GM03348 (cell line): ENCODE measurements at places on chromosomes 4 and X.
A peak's percentile ranks its signal among the peaks of the same experiment; 100 is the strongest.

DNA sequence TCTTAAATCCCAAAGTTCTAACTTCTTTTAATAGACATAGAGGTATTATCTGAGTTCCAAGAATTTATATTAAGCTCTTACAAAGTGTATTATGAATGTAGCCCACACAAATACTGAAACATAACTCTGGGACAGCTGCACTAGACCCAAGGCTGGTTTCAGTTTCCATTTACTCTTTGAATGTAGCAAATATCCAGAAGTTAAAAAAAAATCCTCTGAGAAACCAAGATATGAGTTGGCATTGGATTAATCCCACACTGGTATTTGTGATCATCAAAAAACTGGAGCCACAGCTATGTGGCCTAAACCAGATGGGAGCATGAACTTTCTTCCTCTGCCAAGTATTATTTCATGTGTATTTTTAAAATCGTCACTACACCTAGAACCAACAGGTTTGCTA, 23.6 kb upstream of the SMPX start:
- DNase-seq: no peak

DNA sequence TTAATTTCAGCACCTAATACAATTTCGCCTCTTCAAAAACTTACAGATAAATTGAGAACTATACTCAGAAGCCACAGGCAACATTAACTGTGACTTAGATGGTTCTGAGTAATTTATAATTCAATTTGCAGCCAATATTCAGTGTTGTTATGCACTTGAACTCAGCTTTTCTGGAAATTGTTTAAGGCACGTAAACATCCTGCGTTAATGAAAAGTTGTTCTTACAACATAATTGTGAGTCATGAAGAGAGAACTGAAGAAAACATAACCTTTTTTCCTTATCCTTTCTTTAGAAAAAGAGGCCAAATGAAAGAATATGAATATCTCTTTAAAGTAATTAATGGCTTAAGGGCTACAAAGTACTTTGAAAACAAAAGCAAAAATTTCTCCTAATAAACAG, 16.6 kb upstream of the H2AZ1 start:
- no peak for DNase-seq

DNA sequence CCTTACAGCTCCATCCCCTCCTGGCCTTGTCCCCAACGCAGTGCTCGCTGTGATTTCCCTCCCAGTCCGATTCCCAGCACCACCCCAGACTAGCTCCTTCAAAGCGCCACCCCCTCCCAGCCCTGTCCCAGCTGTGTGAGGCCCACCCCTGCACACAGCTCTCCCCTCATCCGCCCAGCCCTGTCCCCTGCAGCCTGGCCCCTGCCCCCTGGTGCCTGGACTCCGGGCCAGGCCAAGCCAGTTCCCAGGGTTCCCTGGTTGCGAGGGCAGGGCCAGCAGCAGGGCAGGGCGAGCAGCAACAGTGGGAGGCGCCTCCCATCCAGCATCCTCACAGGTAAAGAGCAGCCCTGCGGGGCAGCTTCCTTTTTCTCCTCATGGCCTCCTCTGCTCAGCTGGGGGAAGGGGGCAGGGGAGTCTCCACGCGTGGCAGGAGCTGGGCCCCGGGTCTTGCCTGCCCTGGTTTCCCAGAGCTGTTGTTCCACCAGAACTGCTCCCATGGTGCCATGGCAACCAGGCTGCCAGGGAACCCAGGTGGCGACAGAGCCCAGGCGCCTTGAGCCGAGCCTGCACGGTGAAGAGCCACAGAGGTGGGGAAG, 24.8 kb downstream of the IQSEC2 start:
- DNase-seq: no peak

- DNase-seq: peak; percentile 71
Measured at GRCh38 chr4:108644237-108644636, 6.2 kb upstream of the OSTC start.

GRCh38 chr4:164221631-164222030, 532.3 kb upstream of the SMIM31 start:
- DNase-seq: no peak

- DNase-seq: no peak
Measured at GRCh38 chr4:87937523-87937922, 38.0 kb upstream of the SPP1 start.

DNA sequence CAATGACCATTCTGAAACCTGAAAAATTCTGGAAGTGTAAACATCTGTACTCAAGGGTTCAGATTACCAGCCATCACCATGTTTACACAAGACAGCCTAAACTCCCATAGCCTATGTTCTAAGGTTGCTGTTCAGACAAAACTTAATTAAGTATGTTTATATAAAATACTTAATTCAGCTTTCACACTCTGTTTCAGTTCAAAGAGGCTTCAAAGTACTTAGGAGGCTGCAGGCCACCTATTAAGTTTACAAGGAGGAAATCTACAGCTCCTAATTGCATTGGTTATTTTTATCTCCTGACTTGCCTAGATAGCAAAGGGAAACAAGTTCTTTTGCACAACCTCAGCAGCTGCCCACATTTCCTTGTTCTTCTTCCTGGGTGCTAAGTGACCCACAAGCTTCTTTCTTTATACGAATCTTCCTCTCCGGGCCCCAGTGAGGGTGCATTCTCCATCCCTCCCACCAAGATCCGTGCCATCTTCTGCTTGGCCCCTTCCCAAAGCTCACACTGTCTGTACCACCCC, 2.0 kb downstream of the GAK start:
- DNase-seq: no peak
